ENCODE measurements at places on chromosomes 11 and 22. TPM values are rescaled to one million over a fixed set of nuclear protein-coding genes. Genes with fewer than 3 reads are reported as not detected.

RAD9A gene
- 28.7 TPM for total RNA-seq

TMEM132A gene
- 91.4 TPM for total RNA-seq

REXO2 gene
- 111 TPM for total RNA-seq

TKFC gene
- total RNA-seq = 73.0 TPM

PPME1 gene
- 55.8 TPM for total RNA-seq

TNNT3 gene
- total RNA-seq = not detected

FOLH1 gene
- not detected for total RNA-seq

OR4A47 gene
- total RNA-seq = not detected

Measured in A549 treated with Mapracorat at 1 μM for 4 hours (cell line).